ENCODE measurements at places on chromosomes 5 and 9.

DNA sequence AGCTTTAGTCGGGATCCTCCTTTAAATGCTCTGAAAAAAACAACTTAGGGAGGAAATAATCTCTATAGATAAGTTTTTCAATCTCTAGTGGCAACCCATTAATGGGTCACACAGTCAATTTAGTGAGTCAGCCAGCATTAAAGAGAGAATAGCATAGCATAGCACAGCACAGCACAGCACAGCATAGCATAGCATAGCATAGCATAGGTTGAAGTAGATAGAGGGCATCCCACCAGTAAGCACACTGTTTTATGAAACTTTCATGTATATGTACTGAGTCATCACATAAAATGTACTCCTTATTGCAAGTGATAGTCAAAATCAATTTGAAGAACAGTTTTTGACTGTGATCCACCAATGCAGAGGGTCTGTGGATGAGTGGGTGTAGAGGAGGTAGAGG is 522.9 kb downstream of the CCDC171 start:
- no peak for DNase-seq

- DNase-seq = no peak
Observed at GRCh38 chr5:97628031-97628430, 445.0 kb upstream of the RIOK2 start.

DNA sequence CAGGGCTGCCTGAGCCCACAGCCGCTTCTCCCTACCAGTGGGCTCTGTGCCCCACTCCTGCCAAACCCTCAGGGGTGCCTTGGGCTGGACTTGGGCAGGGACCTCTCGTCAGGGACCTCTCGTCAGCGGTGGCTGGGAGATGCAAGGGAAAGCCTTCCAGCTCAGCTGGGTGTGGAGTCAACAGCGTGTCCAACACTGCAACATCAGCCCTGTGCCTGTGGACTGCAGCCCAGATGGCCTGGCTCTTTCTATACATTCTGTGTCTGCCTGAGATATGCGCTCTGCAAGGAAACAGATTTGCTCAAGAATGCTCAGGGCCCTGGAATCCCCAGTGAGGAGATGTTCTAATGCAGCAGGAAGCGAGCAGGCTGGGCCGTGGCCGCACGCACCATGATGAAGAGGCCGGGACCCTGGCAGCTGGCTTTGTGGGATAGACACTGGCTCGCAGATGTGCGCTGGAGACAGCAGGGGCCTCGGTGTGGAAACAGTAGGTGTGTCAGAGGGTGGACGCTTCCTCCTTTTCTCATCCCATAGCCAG is 85.0 kb upstream of the COL5A1 start:
- peak; percentile 92 for DNase-seq

DNA sequence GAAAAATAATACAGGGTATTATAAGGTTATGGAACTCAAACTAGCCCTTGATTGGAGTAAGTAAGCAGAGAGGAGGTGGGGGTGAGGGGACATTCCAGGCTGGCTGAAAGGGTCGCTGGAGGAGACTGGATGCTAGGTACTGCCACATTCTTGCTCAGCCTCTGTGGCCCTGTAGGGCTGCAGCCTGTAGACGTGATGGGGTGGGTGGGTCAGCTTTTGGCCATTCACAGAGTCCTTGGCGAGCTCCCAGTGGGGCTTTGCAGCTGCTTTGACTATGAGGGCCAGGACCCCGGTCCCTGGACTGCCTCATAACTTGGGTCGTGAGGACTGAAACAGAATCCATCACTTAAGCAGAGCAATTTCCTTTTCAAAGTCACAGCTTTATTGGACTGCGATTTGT is 4.2 kb upstream of the GDNF start:
- DNase-seq = no peak

DNA sequence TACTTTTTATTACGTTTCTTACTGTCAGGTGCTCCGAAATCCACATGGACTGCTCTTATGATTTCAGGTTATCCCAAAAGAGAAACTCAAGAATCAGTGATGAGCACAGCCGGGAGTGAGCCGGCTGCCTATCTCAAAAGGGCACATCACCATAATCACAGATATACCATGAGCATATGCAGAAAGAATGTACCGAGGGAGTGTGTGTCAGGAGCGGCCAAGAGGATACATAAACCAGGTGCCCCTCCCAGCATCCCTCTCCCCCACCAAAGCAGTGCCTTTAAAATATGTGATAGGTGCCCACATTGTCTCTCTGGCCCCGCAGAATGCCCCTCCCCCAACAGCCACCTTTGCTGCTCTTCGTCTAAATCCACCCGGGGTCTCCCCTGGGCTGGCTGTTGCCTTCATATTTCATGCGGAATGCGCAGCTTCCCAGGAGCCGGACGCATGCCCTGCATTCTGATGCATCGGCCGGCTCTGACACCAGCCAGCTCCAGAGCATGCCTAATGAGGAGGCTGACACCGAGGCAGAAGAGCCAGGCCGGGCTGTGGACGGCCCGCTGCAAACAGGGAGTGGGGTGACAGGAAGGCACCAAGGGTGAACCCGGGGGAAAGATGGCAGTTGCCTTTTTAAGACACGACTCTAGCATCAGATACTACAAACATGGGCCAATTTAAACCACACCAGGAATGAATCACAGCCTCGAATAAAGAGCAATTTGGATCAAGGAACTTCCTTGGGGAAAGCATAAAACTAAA is 652.3 kb downstream of the BNC2 start:
- DNase-seq = no peak

- no peak for DNase-seq
Observed at GRCh38 chr5:168939156-168939800, 360.1 kb upstream of the PANK3 start.

DNA sequence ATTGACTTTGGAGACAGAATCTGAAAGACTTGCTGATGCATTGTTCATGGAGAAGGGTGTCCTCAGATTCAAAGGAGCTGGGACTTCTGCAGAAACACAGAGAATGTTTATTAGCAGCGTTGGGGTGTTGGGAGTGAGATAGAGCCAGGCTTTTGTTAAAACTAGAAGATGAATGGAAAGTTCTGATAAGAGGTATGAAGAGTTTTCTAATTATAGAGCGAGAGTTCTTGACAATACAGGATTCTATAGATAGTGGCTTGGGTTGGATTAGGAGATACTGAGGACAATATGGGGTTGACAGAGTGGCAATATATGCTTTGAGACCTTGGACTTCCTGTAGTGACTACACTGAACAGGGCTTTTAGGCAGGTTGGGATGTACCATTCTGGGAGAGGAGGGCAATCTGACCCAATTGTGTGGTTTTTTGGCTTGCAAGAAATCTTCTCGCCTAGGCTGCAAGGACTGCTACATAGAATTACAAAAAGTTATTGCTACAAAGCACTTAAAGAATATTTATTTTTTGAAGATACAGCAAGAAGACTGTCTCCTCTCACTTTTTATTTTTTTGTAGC is 83.1 kb downstream of the FER start:
- DNase-seq = no peak

- no peak for DNase-seq
Observed at GRCh38 chr5:107964722-107965121, 294.0 kb upstream of the EFNA5 start.

- DNase-seq = no peak
Observed at GRCh38 chr5:178199581-178200434, 4.5 kb upstream of the HNRNPAB start.

GRCh38 chr5:8897316-8897715 is 648.6 kb downstream of the SEMA5A start:
- DNase-seq = no peak

- no peak for DNase-seq
Observed at GRCh38 chr5:108481355-108481931, 99.5 kb upstream of the FBXL17 start.

- DNase-seq = peak; percentile 65
Observed at GRCh38 chr9:92480291-92480771, 2.0 kb downstream of the ASPN start.

- DNase-seq = peak; percentile 77
Observed at GRCh38 chr5:150672237-150672883, 11.3 kb downstream of the MYOZ3 start.

GRCh38 chr5:58060996-58061395 is 398.9 kb downstream of the PLK2 start:
- DNase-seq = no peak

- no peak for DNase-seq
Observed at GRCh38 chr5:78552729-78553342, 95.7 kb downstream of the LHFPL2 start.

- DNase-seq = peak; percentile 70
Observed at GRCh38 chr5:159965031-159965837, 43.7 kb upstream of the TTC1 start.

- DNase-seq = no peak
Observed at GRCh38 chr5:120507800-120508463, 43.8 kb downstream of the PRR16 start.
